Mesenteric fat pad (tissue), 1 donor: ENCODE measurements at places on chromosomes 5 and 9. TPM values are rescaled to one million over a fixed set of nuclear protein-coding genes. Genes with fewer than 3 reads are reported as not detected.

PCDHGB3 gene
- total RNA-seq = 2.7 TPM

CA9 gene
- total RNA-seq = not detected

DNLZ gene
- 22.6 TPM for total RNA-seq

IFNA21 gene
- not detected for total RNA-seq

CNTFR gene
- total RNA-seq = 116 TPM
